ENCODE measurements at places on chromosomes 12 and 14.

DNA sequence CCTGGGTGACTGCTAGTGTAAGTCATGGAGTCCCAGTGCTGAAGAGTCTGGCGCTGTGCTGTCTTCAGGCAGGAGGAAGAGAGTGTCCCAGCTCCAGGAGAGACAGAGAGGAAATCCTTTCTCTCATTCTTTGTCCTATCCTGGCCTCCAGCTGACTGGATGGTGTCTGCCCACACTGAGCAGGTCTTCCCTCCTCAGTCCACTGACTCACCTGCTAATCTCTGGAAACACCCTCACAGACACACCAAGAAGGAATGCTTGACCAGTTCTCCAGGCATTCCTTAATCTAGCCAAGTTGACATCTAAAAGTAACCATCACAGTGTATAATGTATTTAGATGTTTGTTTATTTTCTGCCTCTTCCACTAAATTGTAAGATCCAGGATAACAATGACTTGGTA is 53.9 kb downstream of the EMP1 start:
- no peaks in the 10 kb centered on the region for H3K36me3 ChIP-seq
- no peak overlapping the region for H3K4me3 ChIP-seq
- peaks cover 14% of the 10 kb centered on the region for H3K4me1 ChIP-seq

DNA sequence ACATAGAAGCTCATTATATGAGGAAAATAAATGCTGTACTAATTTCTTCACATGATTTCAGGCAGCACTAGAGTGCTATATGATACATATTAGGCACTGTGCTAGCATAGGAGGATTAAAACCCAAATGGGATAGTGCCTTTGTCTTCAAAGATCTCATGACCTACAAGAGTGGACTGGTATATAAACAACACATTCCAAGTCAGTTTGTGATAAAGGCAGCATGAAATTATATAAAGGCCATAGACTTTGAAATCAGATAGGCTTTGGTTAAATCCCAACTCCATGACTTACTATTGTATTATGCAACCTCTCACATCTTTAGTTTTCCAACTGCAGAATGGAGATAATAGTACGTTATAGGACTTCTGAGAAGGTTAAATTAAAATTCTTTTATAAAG is 179.7 kb downstream of the RAD51B start:
- no peaks in the 10 kb centered on the region for H3K27me3 ChIP-seq
- H3K4me3 ChIP-seq, result peak overlapping the region; percentile 60
- no peaks in the 10 kb centered on the region for H3K36me3 ChIP-seq
- H3K27ac ChIP-seq, result peak overlapping the region; percentile 59
- DNase-seq, result peak; percentile 40

DNA sequence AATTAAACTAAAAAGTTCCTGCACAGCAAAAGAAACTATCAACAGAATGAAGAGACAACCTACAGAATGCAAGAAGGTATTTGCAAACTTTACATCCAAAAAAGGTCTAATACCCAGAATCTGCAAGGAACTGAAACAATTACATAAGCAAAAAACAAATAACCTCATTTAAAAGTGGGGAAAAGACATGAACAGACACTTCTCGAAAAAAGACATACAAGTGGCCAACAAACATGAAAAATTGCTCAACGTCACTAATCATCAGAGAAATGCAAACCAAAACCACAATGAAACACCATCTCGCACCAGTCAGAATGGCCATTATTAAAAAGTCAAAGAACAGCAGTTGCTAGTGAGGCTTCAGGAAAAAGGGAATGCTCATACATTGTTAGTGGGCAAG is 15.2 kb downstream of the PDE6H start:
- H3K27ac ChIP-seq, result no peak overlapping the region
- no peak overlapping the region for H3K4me3 ChIP-seq
- DNase-seq, result no peak
- no peaks in the 10 kb centered on the region for H3K36me3 ChIP-seq
- no peaks in the 10 kb centered on the region for H3K27me3 ChIP-seq

DNA sequence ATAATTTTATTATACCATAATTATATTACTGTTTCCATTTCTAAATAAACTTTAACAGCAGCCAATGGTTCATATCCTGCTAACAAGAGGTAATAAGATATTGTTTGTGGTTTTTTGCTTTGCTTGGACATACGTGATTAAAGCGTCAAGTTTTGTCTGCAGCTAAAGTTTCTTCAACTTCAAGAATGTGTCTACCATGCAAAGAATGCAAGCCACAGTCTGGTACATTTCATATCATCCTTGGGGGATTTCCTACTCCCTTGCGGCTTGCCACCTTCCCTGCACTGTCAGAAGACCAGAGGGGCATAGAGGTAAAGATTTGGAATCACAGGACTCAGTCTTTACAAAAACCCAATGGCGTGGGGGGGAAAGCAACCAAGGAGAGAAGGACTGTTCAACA is 125.2 kb downstream of the MED13L start:
- no peaks in the 10 kb centered on the region for H3K36me3 ChIP-seq
- H3K4me3 ChIP-seq, result no peak overlapping the region
- peaks cover 31% of the 10 kb centered on the region for H3K4me1 ChIP-seq
- H3K27me3 ChIP-seq, result no peaks in the 10 kb centered on the region
- peak; percentile 42 for DNase-seq
- H3K27ac ChIP-seq, result no peak overlapping the region

DNA sequence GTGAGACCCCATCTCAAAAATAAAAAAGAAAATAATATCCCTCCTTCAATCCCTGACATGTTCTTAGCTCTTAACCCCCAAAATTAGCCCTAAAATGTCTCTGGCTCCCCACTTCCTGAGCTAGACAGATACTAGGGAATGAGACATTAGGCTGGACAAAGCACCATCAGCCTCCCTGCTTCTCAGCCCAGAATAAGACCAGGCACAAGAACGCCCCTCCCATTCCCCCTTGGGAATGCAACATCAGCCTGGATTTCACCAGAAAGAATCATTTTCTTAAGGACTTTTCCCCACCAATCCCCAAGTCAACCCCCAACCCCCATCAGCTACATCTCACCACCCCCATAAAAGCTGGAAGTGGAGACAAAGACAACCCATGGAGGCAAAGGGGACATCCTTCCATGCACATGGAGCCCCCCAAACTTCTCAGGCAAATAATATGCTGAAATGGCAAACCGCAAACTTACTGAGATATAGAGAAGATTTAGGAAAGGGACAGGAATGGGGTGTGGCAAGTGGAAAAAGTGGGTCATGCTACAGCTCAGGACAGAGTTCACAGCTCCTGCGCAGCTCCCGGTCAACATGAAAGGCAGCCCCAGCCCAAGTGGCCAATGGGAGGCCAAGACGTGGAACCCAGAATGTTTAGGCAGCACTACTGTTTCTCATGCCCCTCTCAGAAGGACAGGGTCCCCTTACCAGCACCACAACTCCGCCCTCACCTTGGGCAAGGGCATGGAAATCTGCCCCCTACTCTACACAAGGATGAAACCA is 2.7 kb downstream of the CHD4 start:
- peak overlapping the region; percentile 61 for H3K27ac ChIP-seq
- H3K27me3 ChIP-seq, result no peaks in the 10 kb centered on the region
- peak; percentile 47 for DNase-seq
- peaks cover 31% of the 10 kb centered on the region for H3K36me3 ChIP-seq
- H3K4me1 ChIP-seq, result peaks cover 33% of the 10 kb centered on the region

GRCh38 chr14:83164016-83164415 is 1630.4 kb upstream of the SEL1L start:
- peak overlapping the region; percentile 40 for H3K27ac ChIP-seq
- no peaks in the 10 kb centered on the region for H3K27me3 ChIP-seq
- H3K4me1 ChIP-seq, result no peaks in the 10 kb centered on the region
- 0 out of 2 replicates have a peak overlapping the region, but pooled peaks have one; percentile 35 for H3K4me3 ChIP-seq

DNA sequence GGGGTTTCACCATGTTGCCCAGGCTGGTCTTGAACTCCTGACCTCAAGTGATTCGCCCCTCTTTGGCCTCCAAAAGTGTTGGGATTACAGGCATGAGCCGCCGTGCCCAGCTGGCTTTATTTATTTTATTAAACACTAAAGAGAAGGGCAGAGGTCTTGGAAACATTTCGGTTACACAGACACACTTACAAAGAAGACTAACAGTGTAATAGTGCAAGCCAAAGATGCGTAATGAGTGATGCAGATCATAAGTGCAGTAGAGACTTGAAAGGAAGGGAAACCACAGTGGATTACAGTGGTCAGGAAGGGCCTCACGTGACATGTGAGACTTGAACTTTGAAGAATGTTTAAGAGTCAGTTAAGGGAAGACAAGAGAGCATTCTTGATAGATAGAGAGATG is 33.9 kb upstream of the CDK17 start:
- no peaks in the 10 kb centered on the region for H3K36me3 ChIP-seq
- H3K27me3 ChIP-seq, result no peaks in the 10 kb centered on the region
- no peak overlapping the region for H3K4me3 ChIP-seq
- peak; percentile 68 for DNase-seq

GRCh38 chr14:105859717-105860614 is 333.6 kb downstream of the TMEM121 start:
- H3K27me3 ChIP-seq, result no peaks in the 10 kb centered on the region
- DNase-seq, result no peak
- no peak overlapping the region for H3K27ac ChIP-seq
- no peaks in the 10 kb centered on the region for H3K4me1 ChIP-seq
- H3K4me3 ChIP-seq, result no peak overlapping the region
- H3K36me3 ChIP-seq, result no peaks in the 10 kb centered on the region

DNA sequence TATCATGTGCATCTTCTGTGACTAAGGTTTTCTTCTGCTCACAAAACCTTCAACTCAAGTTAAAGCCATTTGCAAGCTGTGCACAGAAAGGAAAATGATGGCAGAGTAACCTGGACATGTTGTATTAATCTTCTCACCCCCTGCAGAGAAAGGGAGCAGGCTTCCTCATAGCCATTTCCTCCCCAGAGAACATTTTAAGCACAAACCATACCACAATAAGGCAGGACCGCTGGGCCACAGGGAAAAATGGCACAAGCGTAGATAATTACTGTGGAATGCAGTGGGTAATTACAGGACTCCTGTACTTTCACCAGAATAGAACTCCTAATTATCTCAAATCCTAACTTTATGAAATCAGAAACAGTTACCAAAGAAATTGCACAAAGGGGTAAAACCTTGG is 215.7 kb downstream of the KIF21A start:
- no peak overlapping the region for H3K27ac ChIP-seq
- H3K4me1 ChIP-seq, result no peaks in the 10 kb centered on the region
- H3K4me3 ChIP-seq, result no peak overlapping the region
- no peaks in the 10 kb centered on the region for H3K36me3 ChIP-seq
- peaks cover 14% of the 10 kb centered on the region for H3K27me3 ChIP-seq
- no peak for DNase-seq

GRCh38 chr12:111309584-111309983 is 59.3 kb downstream of the PHETA1 start:
- no peaks in the 10 kb centered on the region for H3K27me3 ChIP-seq
- H3K36me3 ChIP-seq, result no peaks in the 10 kb centered on the region
- no peak overlapping the region for H3K4me3 ChIP-seq
- no peak overlapping the region for H3K27ac ChIP-seq
- no peaks in the 10 kb centered on the region for H3K4me1 ChIP-seq
- no peak for DNase-seq

- DNase-seq, result no peak
- H3K27me3 ChIP-seq, result no peaks in the 10 kb centered on the region
- peak overlapping the region; percentile 78 for H3K4me3 ChIP-seq
- H3K36me3 ChIP-seq, result no peaks in the 10 kb centered on the region
Measured at GRCh38 chr12:121628037-121628436, 1.7 kb downstream of the ORAI1 start.

DNA sequence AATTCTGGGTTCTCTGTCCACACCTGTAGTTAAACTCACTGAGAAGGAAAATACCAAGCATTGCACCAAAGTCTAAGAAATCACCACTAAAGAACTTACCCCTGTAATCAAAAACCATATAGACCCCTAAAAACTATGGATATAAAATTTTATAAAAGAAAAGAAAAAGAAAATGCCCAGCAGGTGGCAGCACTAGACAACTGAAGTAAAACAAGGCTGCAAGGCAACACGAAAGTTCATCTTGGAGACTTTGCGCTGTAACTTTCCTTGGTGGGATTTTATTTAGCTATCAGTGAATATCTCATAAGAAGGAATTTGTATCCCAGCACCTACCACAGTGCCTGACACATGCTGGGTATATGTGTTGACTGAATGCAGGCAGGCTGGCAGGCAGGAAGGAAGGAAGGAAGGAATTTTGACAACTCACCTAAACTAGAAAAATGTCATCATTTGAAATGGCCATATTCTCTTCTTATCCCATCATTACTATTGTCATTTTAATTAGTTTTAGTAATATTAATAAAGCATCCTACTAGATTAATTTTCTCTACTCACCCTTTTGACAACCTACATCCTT is 68.2 kb upstream of the ETV6 start:
- no peak overlapping the region for H3K27ac ChIP-seq
- DNase-seq, result peak; percentile 82
- peaks cover 36% of the 10 kb centered on the region for H3K4me1 ChIP-seq

DNA sequence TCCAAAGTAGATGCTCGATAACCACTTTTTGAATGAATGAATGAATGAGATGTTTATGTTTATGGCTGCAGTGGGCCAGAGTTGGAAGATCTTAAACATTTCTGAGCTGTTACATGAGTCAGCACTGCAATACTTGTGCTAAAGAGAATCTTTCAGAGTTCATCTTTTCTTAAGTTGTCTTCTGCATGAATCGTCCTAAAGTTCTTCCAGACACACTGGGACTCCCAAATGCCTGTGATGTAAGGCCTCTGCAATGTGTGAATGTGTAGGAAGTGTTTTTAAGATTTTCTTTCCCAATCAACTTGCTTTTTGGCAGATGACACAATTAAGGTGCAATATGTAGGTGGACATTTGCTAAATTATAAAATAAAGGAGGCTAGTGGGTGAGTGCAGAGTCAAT is 50.3 kb upstream of the TRIM9 start:
- H3K27me3 ChIP-seq, result peaks cover 22% of the 10 kb centered on the region
- H3K36me3 ChIP-seq, result no peaks in the 10 kb centered on the region
- H3K4me1 ChIP-seq, result no peaks in the 10 kb centered on the region
- H3K27ac ChIP-seq, result no peak overlapping the region

DNA sequence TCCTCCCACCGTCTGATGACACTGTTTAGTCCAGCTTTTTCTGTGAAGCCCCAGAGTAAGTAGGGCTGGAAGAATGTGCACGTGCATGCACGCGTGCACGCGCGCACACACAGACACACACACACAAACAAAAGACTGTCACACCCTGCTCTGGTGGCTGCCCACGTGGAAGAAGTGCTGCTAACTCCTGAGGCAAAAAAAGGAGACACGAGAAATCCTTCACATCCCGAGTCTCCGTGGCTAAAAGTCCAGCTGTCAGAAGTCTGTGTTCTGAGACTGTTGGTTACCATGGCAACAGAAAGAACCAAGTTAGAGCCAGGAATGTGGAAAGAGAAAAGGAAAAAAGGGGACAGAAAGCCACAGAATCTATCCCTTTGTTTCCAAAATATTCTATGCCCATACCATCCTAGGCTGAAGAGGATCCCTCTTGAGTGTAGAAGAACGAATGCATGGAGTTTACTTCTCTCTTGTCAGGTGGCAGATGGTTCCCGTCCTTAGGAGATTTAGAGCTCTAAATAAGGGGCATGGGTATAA is 1.6 kb upstream of the C12orf71 start:
- H3K36me3 ChIP-seq, result no peaks in the 10 kb centered on the region
- DNase-seq, result peak; percentile 63
- peaks cover 14% of the 10 kb centered on the region for H3K4me1 ChIP-seq
- H3K4me3 ChIP-seq, result peak overlapping the region; percentile 41

- H3K27ac ChIP-seq, result no peak overlapping the region
- H3K27me3 ChIP-seq, result no peaks in the 10 kb centered on the region
- H3K4me1 ChIP-seq, result no peaks in the 10 kb centered on the region
- H3K36me3 ChIP-seq, result no peaks in the 10 kb centered on the region
- no peak for DNase-seq
Measured at GRCh38 chr14:48341069-48341468, 665.7 kb upstream of the MDGA2 start.

All from GM23248 (cell line).